ENCODE measurements at places on chromosomes 5 and 9. TPM values are rescaled to one million over a fixed set of nuclear protein-coding genes. Genes with fewer than 3 reads are reported as not detected.

The IFNK gene
- total RNA-seq = not detected

The ENTREP1 gene
- total RNA-seq = 4.1 TPM

The RAI14 gene
- total RNA-seq = 54.8 TPM

The SIT1 gene
- total RNA-seq = not detected

The SLC6A3 gene
- not detected for total RNA-seq

The MOB3B gene
- total RNA-seq = 20.7 TPM

The LCN2 gene
- total RNA-seq = not detected

The DCAF10 gene
- total RNA-seq = 39.4 TPM

The SLC25A2 gene
- 0.63 TPM for total RNA-seq

The RAB3C gene
- total RNA-seq = 39.8 TPM

The SKP1 gene
- total RNA-seq = 126 TPM

The LHX2 gene
- 182 TPM for total RNA-seq

The C9orf50 gene
- total RNA-seq = not detected

Measured in parietal lobe (tissue), 2 donors.